ENCODE measurements at places on chromosomes 2 and 18.

GRCh38 chr2:129884221-129884786 is 95.2 kb upstream of the RAB6C start:
- no peak for DNase-seq

DNA sequence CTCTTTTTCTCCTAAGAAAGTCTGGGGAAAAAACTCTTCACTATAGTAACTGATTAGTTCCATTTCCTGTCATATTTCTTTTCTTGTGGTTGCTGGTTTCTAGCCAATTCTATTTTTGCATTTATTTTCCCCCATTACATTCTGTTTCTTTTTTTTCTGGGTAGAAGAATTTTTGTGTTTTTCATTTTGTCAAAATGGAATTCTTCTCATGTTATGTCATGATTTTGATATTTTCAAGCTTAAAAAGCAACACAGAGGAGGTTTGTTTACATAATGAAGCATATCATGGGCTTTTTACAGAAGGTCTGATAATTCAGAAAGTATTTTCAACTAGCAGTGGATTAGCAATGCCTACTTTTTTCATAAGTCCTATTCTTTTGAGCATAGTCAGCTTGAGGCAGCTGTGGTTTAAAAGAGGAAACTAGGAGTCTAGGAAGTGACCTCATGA is 102.0 kb downstream of the MAP2 start:
- no peak for DNase-seq

- DNase-seq, result no peak
Measured at GRCh38 chr2:121263996-121264715, 20.8 kb downstream of the TFCP2L1 start.

GRCh38 chr18:58484989-58485981 is 143.6 kb downstream of the ALPK2 start:
- DNase-seq, result no peak

DNA sequence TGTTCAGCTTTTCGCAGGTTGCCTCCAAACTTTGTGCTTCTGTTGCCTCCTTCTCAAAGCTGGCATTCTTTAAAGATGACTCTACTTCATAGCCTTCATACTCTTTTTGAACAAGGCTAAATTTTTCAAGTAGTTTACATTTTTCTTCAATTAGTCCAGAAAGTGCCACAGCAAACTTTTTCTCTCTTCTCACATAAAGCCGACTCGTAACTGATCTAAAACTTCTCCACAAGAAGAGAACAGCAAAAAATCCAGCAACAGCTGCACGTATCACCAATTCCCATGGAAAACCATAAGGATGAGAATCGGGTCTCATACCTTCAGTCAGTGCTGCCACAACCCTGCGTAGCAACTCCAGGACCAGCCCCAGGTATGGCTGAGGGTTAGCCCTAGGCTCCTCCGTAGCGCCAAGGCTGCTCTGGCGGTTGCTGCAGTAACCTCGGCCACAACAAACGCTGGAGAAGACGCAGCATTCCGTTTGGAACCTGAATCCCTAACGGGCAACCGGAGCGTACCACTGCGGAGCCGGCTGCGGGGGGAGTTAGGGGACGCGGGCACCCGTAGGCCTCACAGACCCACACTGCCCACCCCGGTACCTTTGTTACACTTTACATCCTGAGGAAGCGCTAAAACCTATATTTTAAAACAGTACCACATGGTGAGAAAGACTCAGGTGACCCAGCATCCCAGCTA is at the start of gene CTAGE1:
Gene CTAGE1 (minus strand): TSS at position 420 of the 693 bp plus-strand sequence. CDS start 104 bp downstream, at position 316.
- no peak for DNase-seq

GRCh38 chr18:23878336-23878900 is 136.1 kb upstream of the TTC39C start:
- DNase-seq, result no peak

- no peak for DNase-seq
Measured at GRCh38 chr18:58225101-58225500, 181.1 kb downstream of the NEDD4L start.

- no peak for DNase-seq
Measured at GRCh38 chr2:939936-940601, 10.6 kb upstream of the SNTG2 start.

GRCh38 chr2:45275806-45276205 is 266.6 kb upstream of the SIX2 start:
- no peak for DNase-seq

- DNase-seq, result no peak
Measured at GRCh38 chr2:209441541-209441940, 17.7 kb downstream of the MAP2 start.

- DNase-seq, result no peak
Measured at GRCh38 chr18:13389491-13390131, 171.1 kb downstream of the LDLRAD4 start.

DNA sequence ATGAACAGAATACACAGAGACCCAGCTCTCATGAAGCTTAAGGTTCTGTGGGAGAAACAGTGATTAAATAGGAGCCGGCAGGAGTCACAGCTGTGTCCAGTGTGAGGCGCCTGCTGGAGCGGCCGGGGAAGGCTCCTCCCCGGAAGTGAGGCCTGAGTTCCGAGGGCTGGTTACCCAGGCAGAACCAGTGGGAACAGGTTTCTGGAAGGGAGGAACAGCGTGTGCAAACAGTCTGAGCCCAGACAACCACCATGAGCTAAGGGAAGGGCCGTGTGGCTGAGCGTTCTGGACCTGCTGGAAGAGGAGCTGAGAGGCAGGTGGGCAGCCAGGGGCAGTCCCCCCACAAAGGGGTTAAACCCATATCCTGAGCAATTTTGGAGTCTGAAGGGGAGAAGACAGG is 26.0 kb upstream of the NPAS2 start:
- DNase-seq, result no peak

GRCh38 chr18:73461780-73462059 is 593.9 kb upstream of the NETO1 start:
- no peak for DNase-seq

- no peak for DNase-seq
Measured at GRCh38 chr18:28808373-28808772, 631.4 kb upstream of the CDH2 start.

- DNase-seq, result no peak
Measured at GRCh38 chr2:170465241-170465640, 249.9 kb upstream of the SP5 start.

GRCh38 chr18:3067722-3068121 is 54.8 kb upstream of the LPIN2 start:
- no peak for DNase-seq

GRCh38 chr2:165827016-165827920 is 33.2 kb upstream of the GALNT3 start:
- DNase-seq, result no peak

GRCh38 chr18:5150894-5151293 is 46.2 kb downstream of the AKAIN1 start:
- no peak for DNase-seq

GRCh38 chr18:62073461-62074281 is 113.2 kb downstream of the PIGN start:
- no peak for DNase-seq

- no peak for DNase-seq
Measured at GRCh38 chr2:44722026-44722625, 219.4 kb upstream of the SIX3 start.

DNA sequence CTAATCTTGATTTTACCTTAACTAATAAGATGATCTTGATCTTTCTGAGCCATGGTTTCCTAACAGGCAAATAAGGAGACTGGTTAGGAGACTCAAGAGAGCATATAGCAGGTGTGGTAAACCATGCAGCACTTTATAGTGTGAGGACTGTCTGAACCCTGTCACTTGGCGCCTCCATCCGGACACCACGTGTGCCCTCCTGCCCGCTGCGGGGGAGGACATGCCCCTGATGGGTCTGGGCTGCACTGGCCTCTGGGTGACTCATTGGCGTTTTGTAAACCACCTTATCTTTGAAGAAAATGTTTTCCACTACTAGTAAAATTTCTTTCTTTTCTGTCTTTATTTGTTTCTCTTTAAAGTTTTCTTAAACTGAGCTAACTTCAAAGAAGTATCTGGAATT is 131.1 kb downstream of the FMNL2 start:
- no peak for DNase-seq

- no peak for DNase-seq
Measured at GRCh38 chr2:121810959-121811853, 55.8 kb downstream of the TSN start.

DNA sequence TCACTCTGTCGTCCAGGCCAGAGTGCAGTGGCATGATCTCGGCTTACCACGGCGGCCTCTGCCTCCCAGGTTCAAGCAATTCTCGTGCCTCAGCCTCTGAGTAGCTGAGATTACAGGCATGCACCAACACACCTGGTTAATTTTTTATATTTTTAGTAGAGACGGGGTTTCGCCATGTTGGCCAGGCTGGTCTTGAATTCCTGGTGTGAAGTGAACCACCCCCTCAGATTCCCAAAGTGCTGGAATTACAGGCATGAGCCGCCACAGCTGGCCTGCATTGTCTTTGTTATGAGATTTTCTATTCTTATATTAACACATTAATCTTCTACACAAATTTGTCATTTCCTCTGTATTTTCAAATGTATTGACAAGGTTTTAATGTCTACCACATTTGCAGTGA is 75.2 kb downstream of the SEPTIN10 start:
- DNase-seq, result no peak

- no peak for DNase-seq
Measured at GRCh38 chr2:224178056-224178455, 139.0 kb upstream of the SERPINE2 start.

GRCh38 chr2:86028766-86029381 is 76.8 kb downstream of the POLR1A start:
- DNase-seq, result no peak

GRCh38 chr2:119263025-119263424 is 39.4 kb downstream of the STEAP3 start:
- no peak for DNase-seq
